ENCODE measurements at places on chromosomes 1 and 21.

DNA sequence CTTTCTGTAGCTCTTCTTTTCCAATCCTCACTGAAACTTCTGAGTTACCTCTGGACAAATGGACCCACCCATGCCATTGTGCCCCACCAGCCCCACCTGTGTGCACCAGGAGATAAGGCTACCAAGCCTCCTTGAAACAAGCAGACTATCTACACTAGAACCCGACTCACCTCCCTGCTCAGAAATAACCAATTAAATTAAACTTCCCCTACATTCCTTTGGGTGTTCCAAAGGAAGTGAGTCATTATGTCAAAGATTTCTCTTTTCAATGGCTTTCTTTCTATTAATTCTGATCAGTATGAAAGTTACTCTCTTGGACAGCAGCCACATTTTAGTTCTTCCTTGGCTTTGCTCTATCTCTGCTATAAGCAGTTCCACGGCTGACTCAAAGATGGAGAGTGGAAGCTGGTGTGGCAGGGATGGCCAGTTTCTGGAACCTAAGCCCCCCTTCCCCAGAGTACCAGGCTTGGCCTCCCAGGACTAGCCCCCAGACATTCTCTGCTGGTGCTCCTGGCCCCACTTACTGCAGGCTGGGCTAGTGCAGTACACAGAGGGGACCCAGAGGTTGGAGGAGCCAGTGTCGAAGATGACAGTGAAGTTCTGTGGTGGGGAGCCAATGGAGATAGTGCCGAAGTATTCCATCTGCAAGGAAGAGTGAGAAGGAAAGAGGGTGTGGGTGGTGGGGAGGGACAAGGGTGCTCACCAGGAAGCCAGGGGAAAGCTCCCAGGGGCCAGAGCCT lies 1.9 kb downstream of the CTSE start:
- DNase-seq = no peak

DNA sequence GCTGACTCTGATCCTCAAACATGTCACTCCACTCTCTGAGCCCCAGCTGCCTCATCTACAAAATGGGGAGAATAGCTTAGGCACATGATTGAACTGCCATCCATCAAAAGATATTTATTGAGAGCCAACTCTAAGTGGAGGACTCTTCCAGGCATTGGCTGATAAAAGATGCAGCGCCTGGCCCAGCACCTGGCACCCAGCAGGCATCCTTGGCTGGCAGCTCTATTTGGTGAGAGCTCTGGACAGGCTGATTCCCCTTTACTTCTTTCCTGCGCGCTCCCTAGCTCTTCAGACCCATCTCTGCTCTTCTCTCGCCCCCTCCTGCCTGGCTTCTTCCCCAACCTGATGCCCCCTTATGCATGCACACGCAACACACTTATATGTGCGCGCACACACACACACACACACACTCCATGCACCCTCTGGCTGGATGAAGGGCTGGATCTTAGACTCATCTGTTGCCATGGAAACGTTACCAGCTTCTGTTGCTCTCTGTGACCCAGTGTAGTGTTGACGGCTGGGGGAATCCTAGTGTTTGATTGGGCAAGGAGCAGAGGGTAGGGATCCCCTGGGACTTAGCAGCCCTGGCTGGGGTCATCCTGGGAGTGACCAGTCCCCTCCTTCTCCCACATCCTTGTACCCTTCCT lies 49.3 kb downstream of the VWA5B1 start:
- DNase-seq = no peak

DNA sequence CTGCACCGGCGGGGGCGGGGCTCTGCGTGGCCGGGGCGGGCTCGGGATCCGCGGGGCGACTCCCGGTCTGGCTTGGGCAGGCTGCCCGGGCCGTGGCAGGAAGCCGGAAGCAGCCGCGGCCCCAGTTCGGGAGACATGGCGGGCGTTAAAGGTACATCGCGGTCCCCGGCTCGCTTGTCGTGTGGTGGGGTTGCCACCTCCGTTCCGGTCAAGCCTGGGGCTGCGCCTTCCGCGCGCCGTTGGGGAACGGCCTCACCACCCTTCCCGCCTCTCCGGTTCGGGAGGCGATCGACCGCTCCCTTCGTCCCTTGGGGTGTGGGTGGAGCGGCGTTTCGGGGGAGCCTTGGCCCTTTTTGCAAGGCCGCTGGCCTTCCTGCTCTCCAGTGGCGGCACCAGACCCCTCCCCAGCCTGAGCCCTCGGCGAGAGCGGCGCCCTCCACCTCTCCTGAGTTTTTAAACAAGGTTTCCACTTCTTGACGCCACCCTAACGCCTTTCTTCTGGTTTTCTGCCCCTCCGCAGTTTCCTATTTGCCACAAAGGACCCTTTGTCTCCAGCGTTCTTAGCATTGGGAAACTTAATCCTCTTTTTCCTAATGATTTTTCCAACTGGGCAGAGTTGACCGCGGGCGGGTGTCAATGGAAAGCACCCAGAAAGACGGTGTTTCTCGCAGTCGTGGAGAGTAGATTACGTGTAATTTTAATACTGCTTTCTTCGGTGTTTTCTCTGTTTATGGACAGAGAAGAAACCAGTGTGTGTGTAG lies at the start of the genes LEPR and LEPROT:
LEPR (plus strand) TSS at position 79 of the 761 bp plus-strand sequence. CDS start 144,898 bp downstream, outside the sequence.
LEPROT (plus strand) TSS at position 79 of the 761 bp plus-strand sequence; CDS start at position 136, 57 bp downstream.
- no peak for DNase-seq

DNA sequence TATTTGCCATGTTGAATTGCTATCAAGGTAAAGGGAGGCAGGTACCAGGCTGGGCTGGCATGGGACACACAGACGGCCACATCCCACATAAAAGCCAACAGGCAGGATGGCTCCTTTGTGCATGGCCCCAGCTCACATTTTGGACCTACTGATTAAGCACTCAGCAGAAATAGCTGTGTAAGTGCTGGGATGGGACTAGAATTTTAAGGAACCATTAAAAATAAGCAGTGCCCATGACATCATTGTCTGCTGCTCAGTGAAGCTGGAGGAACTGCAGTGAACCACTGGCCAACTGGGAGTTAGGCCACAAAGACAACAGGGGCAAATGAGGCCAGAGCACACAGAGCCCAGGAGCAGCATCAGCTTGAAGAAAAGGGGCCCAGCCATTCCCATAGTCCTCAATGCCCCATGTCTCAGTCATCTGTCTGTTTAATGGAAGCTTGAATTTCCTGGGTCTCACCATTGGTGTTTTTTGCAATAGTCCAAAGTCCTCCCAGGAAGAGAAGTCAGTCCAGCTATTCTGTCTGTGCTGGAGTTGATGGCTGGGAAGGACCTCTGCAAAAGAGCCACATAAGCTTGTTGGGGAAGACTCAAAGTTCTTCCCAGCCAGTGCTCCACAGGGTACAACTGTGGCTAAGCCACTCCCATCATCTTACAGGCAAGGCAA lies 45.3 kb upstream of the TNR start:
- DNase-seq = no peak

- DNase-seq = no peak
Observed at GRCh38 chr1:42646056-42646455, 12.2 kb upstream of the PPIH start.

- no peak for DNase-seq
Observed at GRCh38 chr1:153673511-153673910, 2.7 kb upstream of the ILF2 start.

DNA sequence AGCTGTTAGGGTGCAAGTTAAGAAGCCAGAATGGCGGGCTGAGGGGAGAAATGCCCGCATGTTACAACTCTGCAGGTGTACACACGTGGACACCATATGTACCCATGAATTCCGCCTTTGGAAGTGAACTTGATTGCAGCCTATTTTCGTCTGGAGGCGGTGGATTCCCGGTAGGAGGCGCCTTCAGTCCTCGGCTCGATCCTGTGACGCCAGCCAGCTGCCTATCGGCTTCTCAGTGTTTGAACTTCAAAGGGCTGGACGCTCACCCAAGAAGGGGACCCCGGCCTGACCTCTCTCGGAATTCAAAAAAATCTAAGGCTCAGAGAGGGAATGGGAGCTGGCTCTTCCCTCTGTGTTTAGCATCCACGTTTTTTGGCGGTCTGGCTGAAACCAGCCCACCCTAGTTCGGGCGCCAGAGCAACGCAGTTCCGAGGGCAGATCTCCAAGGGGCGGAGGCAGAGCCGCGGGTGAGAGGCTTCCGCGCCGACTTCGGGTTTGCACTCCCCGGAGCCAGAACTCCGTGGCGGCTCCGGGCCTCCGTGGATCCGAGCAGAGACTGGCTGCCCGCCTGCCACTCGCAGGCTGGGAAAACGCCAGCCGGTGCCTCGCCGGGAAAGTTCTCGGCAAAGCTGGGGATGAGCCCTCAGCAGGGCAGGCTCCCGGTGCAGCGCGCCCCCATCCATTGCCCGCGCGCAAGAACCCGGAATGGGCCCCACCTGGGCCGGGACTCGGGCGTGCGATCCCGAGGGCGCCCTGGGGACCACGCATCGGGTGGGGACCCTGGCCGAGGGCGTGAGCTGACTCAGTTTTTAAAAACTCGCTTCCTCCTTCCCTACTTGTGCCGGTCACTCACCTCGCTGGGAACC lies 996 bp upstream of the TMEM51 start:
- DNase-seq = peak; percentile 63

GRCh38 chr1:8165595-8166360 lies 139.7 kb upstream of the ERRFI1 start:
- no peak for DNase-seq

DNA sequence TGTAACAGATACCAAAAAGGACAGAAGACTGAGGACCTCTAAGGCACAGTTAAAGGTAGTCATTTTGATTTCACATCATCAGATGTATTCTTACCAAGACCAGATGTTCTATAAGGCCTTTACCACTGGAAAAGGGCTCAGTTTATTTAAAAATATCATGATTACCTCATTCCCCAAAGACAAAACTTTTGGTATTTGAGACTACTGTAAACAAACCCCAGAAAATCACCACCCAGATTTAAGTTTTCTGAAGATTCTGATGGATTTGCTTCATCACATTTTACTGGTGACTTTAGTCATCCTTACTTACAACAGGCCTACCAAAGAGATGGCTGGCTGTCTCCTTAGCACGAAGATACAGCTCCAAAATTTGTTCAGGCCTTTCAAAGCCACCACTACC lies 8.3 kb downstream of the ENAH start:
- DNase-seq = no peak

DNA sequence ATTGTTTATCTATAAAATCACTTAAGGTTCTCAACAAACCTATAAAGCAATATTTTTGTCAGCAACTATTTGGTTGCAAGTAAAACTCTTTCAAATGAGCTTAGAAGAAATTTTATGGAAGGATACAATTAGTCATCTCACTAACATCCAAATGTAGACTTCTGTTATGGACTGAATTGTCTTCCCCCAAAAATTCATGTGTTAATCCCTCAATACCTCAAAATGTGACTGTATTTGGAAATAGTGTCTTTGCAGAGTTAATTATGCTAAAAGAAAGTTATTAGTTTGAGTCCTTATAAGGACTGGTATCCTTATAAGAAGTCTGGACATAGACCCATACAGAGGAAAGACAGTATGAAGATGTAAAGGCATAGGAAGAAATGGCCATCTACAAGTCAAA lies 357.8 kb upstream of the PRMT6 start:
- DNase-seq = no peak

GRCh38 chr1:202197653-202198365 lies 4.2 kb downstream of the LGR6 start:
- no peak for DNase-seq

DNA sequence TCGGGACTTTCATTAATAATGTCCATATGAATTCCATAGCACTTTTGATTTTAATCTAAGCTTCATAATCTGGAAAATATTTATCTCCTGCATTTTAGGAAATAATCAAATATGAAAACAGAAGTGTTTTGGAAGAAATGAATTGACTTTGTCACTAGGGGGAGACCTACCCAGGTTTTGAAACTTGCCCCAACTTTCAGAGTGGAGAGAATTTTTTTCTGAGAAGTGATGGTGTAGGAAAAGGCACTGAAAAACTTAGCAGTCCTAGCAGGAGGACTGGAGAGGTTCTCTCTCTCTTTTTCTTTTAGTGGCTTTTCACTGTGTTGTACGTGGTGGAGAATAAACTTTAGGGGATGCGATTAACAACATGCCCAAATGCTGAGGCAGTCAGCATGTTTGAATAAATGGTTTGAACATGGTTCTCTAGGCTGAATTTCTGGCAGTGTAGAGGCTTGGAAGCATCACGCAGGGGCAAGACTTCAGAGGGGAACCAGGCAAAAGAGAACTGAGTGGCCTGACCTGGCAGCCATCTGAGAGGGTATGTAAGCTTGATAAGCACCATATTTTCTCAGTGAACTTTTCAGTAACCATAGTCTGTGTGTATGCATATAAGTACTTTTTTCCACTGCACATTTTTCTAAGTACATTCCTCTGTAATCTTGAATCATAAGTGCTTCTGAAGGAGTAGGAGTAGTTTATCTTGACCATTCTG lies 68.3 kb upstream of the NEK7 start:
- no peak for DNase-seq

GRCh38 chr1:118982821-118983557 lies 5.2 kb downstream of the TBX15 start:
- no peak for DNase-seq

- DNase-seq = no peak
Observed at GRCh38 chr1:106620521-106620954, 435.9 kb upstream of the PRMT6 start.

DNA sequence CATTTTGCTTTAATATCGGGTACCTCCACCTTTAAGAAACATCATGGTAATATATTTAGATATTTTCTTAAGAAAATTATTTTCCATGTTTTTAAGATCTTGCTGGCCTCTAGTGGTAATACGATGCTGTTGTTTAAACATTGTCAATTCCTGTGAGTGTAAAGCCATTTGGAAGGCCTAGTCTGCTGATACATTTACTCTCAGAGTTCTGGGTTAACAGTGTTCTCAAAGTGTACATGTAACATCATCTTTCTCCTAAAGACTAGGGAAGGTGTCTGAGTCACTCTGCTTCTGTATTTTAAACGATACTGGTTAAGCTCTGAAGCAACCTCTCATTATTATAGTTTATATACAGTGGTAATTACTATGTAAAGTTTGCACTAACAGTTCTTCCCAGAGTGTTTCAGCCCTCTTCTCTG lies 189.1 kb downstream of the RASAL2 start:
- no peak for DNase-seq

GRCh38 chr21:29739176-29739575 lies 200.6 kb downstream of the GRIK1 start:
- DNase-seq = no peak

DNA sequence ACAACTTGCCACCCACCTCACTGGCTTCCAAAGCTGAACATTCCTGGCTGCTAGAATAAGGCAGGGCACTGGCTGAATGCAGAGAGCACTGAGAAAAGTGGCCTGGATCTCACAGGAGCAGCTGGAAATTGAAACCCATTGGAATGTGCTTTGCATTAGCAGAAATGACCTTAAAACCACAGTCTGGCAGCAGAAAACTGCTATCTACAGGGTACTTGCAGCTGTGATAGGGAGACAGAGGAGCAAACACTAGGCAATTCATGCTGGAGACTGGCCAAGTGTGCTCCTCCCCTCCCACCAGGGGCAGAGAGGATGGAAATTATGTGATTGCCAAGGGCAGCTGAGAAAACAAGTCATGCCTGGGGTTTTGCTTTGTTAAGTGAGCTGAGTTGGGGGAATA lies 47.2 kb downstream of the HSD3B1 start:
- DNase-seq = no peak

- DNase-seq = no peak
Observed at GRCh38 chr1:5165762-5166161, 511.4 kb downstream of the AJAP1 start.

DNA sequence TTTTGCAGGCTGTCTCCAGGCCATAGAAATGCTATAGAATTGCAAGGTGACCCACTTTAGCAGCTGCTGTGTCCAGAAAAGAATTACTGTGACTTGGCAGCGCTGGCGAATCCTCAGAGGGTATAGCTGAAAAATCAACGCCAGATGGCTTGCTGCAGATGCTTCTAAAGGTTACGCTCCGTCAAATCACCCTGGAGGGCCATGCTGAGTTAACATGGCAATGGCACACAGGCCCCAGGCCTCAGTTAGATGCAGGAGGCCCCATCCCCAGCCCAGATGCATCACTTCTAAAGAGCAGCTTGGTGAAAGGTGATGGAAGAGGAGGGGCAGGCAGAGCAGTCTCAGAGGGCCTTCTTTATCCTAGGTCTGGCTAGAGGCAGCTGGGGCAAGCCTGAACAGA lies 18.0 kb downstream of the KIAA1614 start:
- no peak for DNase-seq

Data from progenitor cell of endocrine pancreas (in vitro differentiated cells).